Right lung (tissue), 10 donors: ENCODE measurements at places on chromosomes 4 and X.

GRCh38 chr4:46249106-46249505 is 125.3 kb upstream of the GABRG1 start:
- no peak for DNase-seq

GRCh38 chrX:118693843-118694242 is 33.6 kb upstream of the IL13RA1 start:
- DNase-seq = no peak

- no peak for DNase-seq
Measured at GRCh38 chr4:1045595-1046201, 34.3 kb downstream of the FGFRL1 start.

GRCh38 chr4:153385784-153386183 is 41.3 kb downstream of the MND1 start:
- no peak for DNase-seq

DNA sequence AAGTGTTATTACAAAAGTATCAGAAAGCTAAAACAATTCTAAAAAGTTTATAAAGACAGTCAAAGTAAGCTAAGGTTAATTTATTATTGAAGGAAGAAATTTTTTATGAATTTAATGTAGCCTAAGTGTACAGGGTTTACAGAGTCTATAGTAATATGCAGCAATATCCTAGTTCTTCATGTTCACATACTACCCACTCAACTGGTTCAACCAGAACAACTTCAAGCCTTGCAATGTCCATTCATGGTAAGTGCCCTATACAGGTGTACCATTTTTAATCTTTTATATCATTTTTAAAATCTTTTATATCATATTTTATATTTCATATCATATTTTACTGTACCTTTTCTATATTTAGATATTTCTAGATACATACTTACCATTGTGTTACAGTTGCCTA is 34.3 kb downstream of the COL4A5 start:
- DNase-seq = no peak

DNA sequence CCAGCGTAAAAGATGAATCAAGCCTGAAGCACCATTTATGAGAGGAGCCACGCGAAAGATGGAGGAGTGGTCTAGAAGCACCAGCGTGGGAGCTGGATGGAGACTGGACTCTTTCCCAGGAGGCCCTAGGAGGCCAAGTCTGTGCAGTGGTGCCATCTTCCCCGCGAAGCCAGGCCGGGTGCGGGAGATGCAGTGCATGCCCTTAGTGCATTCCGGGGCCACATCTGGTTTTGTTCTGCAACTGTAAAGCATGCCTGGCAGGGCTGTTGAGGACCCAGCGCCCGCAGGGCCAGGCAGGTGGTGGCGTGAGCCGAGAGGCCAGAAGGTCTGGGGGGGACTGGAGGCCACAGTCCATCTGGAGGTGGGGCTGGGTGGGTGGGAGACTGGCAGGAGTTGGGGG is 78.6 kb upstream of the ADRA2C start:
- DNase-seq = no peak

GRCh38 chr4:183430317-183430993 is 14.0 kb upstream of the CDKN2AIP start:
- DNase-seq = no peak

DNA sequence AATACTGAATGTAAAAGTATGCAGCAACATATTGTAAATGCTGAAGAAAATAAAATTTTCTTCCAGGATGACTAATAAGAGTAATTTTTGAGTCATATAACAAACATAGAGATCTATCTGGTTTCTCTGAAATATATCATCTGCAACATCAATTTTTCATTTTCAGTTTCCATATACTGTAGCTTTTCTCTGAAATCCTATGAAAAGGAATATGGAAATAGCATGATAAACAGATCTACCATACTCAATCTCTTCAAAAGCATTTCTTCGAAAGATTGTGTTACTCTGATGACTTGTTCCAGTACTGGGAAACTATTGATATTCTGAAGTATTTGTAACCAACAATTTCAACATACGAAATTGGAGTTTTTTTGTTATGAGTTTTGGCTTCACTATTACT is 1156.7 kb downstream of the FAM133A start:
- DNase-seq = no peak

GRCh38 chrX:1249101-1249887 is 19.3 kb upstream of the CSF2RA start:
- no peak for DNase-seq

- no peak for DNase-seq
Measured at GRCh38 chr4:67575232-67576058, 16.9 kb downstream of the STAP1 start.

DNA sequence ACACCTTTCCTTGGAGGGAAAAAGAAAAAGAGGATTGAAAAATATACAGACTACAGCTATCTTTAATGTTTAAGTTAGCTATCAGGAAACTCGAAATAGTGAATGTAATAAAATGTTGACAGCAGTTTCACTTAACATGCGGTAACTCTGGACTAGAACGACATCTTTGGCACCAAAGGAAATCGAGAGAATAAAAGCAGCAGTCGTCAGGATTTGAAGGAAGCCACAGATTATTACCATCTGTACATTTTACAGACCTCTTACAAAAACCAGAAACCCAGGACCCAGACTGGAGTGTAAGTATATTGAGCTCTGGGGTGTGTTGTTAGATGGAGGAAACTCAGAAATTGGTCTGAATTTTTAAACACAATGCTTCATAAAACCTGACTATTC is 51.6 kb upstream of the STOX2 start:
- no peak for DNase-seq

GRCh38 chr4:113692809-113693411 is 68.6 kb downstream of the CAMK2D start:
- DNase-seq = no peak

- peak; percentile 16 for DNase-seq
Measured at GRCh38 chr4:68175562-68176155, 46.0 kb upstream of the TMPRSS11F start.

DNA sequence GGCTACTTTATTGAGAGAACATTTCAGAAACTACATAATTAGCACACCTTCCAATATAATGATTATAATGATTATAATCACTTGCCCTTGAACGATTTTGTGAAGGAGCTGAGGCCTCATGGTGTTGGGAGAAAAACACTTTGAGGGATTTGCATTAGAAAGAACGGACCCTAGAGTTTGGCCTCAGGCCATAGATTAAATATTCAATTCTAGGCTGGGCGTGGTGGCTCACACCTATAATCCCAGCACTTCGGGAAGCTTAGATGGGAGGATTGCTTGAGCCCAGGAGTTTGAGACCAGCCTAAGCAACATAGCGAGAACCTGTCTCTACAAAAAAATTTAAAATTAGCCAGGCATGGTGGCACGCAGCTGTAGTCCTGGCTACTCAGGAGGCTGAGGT is 12.9 kb upstream of the PRKG2 start:
- DNase-seq = no peak

DNA sequence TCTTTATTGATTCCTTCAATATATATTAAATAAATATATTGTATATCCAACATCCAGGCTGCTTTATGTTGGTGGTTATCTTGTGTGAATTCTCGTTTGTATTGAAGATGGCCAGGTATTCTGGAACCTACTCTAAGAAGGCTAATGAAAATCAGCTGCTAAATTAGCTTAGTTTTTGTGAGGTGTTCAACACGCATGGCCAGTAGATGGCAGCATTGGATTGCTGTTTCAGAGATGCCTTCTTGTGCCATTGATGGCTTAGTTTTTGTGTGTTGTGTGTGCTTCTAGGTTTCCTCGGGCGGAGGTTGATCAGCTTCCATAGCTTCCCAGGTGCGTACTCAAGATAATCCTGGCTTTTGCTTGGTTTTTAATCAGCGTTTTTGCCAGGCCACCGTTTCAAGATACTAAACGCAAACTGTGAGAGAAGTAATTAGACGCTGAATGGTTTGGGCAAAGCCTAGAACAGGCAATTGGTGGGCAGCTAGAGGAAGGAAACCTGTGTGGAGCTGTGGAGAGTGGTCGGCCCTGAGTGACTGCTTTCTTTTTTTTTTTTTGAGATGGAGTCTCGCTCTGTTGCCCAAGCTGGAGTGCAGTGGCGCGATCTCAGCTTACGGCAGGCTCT is 15.1 kb downstream of the NOCT start:
- peak; percentile 77 for DNase-seq

DNA sequence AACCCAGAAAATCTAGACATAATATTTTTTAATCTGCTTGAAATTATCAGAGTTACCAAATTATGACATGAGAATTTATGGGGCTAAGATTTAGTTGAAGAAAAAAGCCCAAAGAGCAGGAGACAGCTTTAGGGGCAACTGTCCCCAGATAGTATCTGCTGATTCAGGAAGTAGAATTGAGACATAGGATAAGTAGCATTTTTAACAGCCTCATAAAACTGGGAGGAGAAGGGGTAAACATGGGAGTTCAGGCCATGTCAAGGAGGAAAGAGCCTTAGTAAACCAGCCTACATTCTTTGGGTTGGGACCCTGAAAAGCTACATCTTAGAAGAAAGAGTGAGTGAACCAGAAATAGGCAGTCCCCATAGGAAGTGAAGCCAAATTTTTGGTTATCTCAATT is 9.7 kb upstream of the RAB28 start:
- DNase-seq = no peak

DNA sequence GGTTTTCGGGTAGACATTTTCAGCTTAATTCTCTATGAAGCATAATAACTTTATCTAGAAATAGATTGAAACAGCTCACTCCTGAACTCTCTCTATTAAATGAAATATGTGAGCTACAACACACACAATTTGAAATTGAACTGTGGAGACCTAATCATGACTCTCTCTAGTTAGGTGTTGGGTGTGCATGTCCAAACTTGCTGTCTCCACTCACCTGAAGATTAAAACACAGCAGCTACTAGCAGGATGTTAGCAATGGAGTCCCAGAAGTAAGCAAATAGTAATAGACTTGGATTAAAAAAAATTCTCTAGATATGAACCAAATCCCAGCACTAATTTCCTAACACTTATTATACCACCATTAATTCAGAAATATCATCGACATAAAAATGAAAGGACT is 173.1 kb downstream of the FSTL5 start:
- DNase-seq = no peak

DNA sequence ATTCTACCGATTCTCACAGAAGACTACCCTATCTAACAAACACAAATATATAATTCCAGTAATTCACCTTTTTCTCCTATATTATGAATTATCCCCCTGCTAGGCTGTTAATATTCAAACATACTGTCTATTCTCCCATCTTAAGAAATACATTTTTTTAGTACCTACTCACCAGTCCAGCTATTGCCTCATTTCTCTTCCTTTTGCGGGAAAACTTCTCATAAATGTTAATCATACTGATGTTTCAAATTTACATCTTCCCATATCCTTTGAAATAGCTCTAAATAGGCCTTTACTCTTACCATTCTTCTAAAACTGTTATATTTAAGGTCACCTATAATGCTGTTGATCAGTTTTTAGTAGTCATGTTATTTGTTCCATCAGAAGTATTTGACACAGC is 759.1 kb upstream of the SLIT2 start:
- DNase-seq = no peak

DNA sequence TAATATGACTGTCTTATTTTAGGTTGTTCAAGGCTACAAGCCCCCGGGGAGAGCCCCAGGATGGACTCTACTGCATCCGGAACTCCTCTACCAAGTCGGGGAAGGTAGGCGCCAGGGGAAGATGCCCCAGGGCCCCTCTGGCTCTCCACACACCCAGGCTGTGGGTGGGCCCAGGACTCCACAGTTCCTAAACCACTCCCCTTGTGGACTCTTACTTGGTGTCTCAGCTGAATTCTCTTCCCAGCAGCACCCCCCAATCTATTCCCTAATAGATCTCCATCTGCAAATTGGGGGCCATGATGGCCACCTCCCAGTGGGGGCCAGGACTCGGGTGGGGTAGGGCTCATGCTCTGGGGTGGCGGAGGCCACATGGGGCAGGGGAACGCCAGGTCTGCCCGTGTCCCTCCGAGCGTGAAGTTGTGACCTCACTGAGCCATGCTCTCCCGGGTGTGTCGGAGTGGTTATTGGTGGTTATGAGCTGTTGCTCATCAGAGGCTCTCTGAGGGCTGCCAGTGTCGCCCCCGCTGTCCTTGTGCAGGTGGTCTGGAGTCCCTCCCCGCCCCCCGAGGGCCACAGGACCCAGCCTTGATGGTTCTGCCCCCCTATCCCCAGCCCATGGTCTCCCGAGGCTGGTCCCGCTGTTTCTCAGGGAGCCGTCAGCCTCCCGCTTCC is 11.2 kb upstream of the ADD1 start:
- DNase-seq = no peak
